ENCODE measurements at places on chromosomes 2 and 18. TPM values are rescaled to one million over a fixed set of nuclear protein-coding genes. Genes with fewer than 3 reads are reported as not detected.

DNA sequence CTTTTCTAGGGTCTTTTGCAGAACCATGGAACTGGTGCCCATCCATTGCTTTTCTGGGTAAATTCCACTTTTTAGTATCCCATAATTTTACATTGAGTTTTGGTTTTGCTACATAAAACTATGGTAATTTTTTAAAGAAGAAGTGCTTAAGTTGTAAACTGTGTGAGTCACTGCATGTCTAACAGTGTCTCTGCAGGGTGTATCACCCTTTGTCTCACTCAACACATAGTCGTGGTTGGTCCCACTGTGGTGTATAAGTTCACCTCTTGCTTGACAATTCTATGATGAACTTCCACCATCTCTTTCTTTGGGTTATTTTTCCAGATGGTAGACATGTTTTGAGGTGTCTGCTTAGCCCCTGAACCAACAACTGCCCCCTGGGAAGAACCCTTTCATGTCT is 10.5 kb downstream of the SCTR start:
- DNase-seq, result no peak

- DNase-seq, result no peak
Measured at GRCh38 chr2:85889627-85890281, 964 bp upstream of the ST3GAL5 start.

DNA sequence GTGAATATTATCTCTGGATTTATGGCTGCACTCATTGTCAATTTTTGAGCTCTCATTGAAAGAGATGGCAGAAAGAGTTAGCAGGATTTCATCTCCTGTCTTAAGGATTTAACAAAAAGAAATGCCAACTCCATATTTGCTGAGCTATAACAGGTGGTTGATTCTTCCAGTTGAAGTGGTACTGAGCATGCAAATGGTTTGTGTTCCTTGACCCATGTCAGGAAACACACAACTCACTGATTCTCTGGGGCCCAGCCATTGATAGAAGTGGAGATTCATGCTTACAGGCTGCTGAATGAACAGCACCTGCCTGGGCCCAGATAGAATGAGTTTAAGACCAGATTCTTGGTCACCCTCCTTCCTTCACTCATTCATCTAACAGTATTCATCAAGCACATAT is 128.8 kb downstream of the CERS6 start:
- DNase-seq, result no peak

- DNase-seq, result no peak
Measured at GRCh38 chr2:229129738-229130371, 141.2 kb downstream of the PID1 start.

The BOK gene
- 52.4 TPM for total RNA-seq

The SP140L gene
- total RNA-seq, result 21.4 TPM

Measured in endothelial cell of umbilical vein (primary cell).